ENCODE measurements at places on chromosomes 6 and 20.

GRCh38 chr20:35561268-35561667, 19.4 kb downstream of the ERGIC3 start:
- DNase-seq: no peak

DNA sequence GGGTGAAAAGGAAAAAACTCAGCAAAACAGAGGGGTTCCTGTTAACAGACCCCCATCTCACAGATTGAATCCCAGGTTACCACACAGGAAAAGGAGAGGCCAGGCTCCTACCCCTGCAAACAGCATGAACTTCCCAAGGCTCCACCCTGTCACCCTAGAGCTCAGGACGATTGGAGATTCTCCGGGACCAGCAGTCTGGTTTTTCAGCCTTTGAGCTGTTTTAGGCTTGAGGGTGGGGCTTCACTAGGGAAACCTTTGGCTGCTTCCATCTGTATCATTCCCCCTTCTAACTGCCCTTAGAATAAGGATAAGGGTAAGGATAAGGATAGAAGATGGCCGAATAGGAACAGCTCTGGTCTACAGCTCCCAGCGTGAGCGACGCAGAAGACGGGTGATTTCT, 16.0 kb downstream of the C6orf58 start:
- DNase-seq: no peak

- peak; percentile 2 for DNase-seq
Observed at GRCh38 chr6:112360498-112360897, 13.4 kb downstream of the RFPL4B start.

GRCh38 chr6:56851074-56851473, 103.8 kb upstream of the BEND6 start:
- no peak for DNase-seq

GRCh38 chr6:89414215-89414614, 2.1 kb upstream of the RRAGD start:
- no peak for DNase-seq

DNA sequence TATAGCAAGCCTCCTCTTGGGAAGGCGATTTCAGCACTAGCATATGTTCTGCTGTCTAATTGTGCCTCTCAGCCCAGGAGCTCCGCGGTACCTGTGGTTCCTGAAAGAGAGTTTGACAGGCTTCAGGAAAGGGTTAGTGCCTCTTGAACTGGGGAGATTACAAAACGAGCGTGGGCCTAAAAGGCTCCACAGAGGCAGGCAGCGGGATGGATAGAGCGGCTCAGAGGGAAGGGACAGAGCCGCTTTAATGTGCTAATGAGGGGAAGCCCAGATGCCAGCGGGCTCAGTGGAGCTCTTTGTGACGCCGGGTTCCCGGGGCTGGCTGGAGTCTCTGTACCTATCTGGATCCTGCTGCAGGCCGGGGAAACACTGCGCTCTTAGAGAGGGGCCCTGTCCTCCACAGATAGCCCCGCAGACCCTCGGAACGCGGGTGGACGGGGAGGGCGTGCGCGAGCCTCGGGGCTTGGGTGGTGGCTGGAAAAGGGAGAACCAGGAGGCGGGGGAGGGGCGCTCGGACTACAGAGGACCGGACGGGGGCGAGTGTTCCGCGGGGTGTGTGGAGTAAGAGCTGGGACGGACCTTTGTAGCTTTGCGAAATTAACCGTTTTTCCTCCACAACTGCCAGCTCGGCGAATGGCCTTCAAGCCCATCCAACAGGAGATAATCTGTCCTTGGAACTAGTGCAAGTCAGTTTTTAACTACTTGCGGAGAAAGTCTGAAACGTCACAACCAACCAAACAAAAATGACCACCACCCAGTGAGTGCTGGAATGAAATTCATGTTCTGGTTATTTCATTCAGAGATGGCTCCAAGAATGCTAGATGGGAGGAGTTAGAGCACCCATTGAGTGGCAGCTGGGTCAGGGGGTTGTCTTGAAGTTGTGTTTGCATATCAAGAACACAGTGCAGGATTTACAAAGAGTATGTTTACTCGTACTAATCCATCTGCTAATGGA, 13.0 kb downstream of the SLC35F1 start:
- no peak for DNase-seq

DNA sequence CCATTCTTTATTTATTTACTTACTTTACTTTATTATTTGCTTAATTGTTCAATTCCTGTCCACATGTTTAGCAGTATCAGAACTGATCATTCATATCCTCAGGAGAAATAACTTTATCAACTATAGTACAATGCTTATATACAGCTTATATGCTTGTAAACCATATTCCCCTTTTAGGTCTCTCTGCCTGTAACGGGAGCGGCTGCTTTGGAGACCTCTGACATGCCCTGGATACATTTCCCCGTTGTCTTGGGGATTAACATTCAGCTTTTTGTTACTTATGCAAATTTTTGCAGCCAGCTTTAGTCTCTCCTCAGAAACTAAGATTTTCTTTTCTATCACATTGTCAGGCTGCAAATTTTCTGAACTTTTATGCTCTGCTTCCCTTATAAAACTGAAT, 17.6 kb upstream of the FUT9 start:
- no peak for DNase-seq

DNA sequence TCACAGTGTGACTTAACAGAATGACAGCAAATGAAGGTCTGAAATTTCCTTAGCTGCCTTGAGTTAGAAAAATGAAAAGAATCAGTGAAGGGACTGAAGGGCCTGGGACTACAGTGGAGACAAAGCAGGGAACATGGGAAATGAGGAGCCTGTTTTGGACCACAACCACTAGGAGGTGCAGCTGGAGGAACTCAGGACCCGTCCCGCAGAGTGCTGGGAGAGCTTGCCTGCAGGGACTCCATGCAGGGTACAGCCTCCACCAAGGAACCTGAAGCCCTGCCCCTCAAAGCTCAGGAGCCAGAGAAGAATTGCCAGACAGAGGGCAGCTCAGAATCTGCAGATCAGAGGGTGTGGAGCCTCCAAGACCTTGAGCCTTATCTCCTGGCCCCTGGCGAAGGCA, 50.7 kb downstream of the LRFN2 start:
- DNase-seq: no peak

DNA sequence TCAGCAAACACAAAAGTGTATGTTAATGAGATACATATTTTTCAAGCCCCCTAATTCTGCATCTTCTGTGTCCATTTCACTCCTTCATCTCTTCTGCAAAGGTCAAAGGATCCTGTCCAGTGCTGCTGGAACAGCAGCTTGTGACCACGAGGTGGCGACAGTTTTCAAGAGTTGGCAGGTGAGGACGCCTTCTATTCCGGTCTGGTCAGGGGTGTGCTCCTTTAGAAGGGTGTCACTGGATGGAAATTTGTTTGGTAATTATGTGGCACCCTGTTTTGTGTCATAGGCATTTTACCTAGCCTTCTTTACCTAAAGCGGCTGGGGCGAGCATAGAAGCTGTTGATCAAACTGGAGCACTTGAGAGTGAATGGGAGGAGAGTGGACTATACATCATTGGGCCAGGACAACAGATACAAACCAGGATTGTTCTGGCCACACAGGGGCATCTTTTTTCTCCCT, 32.9 kb upstream of the ERVFRD-1 start:
- peak; percentile 35 for DNase-seq

DNA sequence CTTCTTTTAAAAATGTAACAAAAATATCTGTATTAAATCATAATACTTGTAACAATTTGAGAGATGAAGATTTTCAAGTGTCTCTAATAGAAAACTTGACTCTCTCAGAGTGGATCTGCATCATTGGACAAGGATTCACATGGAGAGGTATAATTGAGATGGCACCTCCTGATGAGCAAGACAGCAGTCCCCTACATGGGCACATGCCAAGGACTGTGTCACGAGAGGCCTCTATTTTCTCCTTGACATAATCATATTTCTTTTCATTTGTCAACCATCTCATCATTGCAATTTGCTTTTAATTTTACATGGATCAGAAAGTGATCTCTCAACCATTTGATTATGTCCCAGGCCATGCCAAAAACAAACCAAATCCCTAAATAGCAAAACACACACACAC, 206.8 kb upstream of the THEMIS start:
- DNase-seq: no peak

GRCh38 chr6:22399693-22400092, 102.9 kb upstream of the PRL start:
- DNase-seq: no peak

GRCh38 chr20:16647875-16648597, 74.8 kb upstream of the KIF16B start:
- no peak for DNase-seq
